ENCODE measurements at places on chromosomes 12 and 14.

- DNase-seq = peak; percentile 11
Measured at GRCh38 chr12:45324391-45324790, 108.5 kb downstream of the ANO6 start.

DNA sequence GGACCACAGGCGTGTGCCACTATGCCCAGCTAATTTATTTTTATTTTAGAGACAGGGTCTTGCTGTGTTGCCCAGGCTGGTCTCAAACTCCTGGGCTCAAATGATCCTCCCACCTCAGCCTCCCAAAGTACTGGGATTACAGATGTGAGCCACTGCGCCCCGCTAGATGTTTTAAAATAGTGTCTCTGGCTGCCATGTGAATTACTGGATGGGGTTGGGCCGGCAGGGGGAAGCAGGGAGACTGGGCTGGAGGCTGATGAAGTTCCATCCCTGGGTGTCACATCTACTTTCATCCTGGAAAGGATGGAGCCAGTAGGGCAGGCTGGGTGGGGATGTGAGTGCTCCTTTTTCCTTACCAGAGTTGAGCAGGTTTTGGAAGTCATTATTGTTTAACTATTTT, 46.1 kb downstream of the DNAH10 start:
- no peak for DNase-seq

- no peak for DNase-seq
Measured at GRCh38 chr12:92462527-92462926, 240.3 kb upstream of the PLEKHG7 start.

DNA sequence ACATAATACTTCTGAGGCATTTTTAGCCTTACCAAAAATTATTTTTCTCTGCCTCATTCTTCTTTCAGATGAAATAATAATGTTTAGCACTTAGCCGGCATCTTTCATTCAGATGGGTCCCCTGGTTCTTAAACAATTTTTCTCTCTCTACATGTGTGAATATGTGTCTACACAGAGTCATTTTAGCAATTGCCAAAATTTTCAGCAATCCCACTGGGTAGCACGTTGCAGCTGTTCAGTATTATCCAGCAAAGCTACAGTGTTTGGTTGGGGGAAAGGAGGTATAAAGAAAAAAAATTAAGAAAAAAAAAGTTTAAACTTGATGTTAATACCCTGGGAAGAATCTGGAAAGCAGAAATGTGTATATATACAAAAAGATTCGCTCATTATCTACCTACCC, 160.5 kb upstream of the TRHDE start:
- no peak for DNase-seq

DNA sequence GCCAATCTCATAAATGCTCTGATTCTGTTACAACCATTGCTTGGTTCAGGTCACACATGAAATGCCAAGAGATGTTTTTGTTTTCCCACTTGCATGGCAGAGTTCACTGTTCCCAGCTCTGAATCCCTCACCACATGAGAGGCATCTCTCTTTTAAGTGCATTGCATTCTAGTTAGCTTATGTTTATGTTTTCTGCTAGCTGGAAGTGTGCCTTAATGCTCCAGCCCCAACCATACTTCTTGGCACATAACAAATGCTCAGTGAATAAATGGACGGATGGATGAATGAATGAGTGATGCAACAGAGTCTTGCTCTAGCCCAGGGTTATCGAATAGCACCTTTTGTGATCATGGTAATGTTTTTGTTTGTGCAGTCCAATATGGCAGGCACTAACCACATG, 197.3 kb downstream of the PPM1H start:
- DNase-seq = no peak

GRCh38 chr12:122491991-122492390, 8.7 kb downstream of the ZCCHC8 start:
- DNase-seq = no peak

DNA sequence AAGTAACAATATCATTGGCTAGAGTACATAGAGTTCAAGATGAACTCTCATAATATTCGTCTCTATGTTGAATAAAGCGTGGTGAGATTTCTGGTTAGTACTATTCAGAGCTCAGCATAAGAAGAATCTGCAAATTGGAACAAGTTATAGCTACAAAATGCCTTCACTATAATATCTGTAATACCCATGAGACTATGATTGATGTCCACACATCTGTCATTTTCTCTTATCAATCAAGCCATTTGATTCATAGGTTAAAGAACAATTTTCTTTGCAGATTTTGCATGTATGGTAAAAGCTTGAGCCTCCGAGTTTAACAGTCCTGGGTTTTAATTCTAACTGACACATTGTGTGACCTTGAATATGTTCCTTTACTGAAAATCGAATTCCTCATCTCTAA, 1.4 kb downstream of the SOCS4 start:
- DNase-seq = no peak

DNA sequence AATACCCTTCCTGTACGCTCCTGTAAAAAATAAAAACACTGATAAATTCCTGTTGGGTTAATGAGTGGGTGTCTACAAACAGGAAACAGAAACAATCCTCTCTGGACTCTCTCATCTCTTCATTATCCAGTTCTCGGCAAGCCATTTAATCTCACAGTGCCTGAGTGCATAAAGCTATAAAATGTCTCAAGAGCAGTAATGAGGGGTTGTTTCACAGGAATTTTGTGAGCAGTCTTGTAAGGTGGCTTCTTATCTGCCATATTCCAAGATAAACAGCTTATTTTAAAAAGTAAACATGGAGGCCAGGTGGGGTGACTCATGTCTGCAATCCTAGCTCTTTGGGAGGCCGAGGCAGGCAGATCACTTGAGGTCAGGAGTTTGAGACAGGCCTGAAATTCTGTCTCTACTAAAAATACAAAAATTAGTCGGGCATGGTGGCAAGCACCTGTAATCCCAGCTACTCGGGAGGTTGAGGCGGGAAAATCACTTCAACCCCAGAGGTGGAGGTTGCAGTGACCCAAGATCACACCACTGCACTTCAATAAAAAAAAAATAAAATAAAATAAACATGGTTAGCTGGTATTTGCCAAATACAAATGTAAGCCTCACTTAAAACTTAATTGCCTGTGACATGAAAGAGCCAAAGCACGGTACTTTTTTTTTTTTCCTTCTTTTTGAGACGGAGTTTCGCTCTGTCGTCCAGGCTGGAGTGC, 54.0 kb downstream of the CLIP1 start:
- DNase-seq = no peak

DNA sequence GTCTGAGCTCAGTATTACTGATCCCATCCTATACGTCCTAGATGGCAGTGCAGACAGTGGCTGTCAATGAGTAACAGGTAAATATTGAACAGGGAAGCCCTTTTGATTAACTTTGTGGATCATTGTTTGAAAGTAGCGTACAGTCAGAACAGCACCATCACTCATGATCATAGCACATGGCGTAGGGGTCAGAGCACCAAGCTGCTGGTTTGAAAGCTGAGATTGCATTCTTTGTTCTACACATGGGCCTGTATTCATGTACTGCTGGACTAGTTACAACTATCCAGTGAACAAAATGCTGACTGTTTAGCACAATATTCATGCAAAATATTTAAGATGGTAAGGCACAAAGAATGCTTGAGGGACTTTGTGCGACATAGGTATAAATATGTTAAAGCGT, 131.8 kb downstream of the NPAS3 start:
- no peak for DNase-seq

DNA sequence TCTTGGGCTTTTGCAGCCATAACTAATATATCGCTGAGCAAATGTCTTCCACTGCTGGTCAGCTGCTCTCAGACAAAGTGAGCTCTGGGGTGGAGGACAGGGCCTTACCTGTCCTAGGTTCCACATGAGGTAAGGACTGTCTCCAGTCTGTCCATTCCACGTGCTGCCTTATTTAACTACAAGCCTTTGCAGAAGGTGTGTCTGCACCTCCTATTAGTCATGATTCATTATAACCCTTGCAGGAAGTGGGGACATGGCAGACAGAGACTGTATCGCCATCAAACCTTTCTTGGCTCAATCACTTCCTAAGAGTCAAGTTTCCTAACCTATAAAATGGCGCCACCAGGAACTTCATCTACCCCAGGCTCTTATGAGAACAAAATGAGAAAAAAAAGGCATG, 46.9 kb downstream of the SLC25A47 start:
- DNase-seq = no peak

DNA sequence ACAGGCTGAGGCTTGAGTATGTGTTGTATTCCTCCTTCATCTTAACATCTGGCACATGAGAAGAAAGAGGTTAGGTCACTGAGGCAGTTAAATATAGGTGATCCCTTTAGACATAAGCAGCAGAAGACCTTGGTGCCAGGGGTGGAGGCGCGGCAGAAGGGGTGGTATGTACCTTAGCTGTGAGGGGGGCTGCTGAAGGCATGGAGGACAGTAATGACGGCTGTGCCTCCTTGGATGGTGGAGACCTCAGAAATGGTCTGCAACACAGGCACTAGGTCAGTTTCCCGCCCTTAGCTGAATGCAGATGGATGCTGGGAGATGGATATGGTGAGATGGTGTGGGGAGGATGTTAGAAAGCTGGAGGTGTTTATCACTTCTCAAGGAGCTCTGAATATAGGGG, 1.5 kb upstream of the PNMA1 start:
- no peak for DNase-seq

GRCh38 chr12:68675101-68675842, 11.5 kb upstream of the NUP107 start:
- DNase-seq = no peak

DNA sequence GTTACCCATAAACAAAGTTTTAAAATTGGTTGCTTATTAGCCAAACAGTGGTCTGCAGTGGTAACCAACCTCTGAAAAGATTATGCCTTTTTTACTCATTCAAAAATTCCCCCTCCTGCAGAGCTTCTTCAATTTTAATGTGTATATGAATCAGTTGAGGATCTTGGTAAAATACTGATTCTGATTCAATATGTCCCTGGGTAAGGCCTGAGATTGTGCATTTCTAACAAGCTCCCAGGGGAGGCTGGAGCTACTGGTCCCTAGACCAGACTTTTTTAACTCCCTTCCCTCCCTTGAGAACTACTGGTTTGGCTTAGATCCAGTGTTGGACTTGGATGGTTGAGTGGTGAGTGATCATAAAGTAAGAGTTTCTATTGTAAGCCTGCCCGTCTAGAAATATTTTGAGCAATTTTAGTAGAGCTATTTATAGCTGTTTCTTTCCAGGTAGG, 90.2 kb downstream of the FUT8 start:
- DNase-seq = no peak

DNA sequence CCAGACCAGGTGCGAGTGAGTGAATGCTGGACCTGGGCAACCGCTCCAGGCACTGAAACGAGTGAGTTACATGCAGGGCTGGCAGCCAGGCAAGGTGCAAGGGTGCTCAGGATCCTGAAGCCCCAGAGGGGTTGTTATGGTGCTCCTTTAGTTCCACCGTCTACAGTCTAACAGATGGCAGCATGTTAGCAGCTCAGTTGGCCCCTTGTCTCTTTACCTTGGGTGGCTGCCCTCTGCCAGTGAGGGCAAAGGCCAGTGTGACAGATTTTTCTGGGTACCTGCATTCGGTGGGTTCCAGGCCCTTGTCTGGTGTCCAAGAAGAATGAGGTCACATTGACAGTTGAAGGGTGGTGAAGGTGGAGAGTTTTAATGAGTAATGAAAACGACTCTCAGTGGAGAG, 106.8 kb downstream of the SLCO1B3 start:
- DNase-seq = no peak

DNA sequence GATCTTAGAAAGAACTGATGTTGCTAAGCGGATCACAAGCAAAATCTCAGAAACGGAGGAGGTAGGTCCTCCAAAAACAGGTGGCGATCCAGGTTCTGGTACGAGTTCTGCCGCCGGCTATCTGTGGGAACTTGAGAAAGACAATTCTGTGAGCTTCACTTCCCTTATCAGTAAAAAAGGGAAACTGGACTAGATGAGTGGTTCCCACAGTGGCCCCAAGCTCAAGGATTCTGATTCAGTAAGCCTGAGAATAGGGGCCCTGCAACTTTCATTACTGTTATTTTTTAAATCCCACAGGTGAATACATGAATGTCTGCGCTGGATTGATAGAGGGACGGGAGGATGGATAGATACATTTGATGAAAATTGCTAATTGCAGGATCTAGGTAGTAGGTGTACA, 160.2 kb downstream of the PPM1H start:
- peak; percentile 79 for DNase-seq

- DNase-seq = no peak
Measured at GRCh38 chr12:70719071-70719470, 81.8 kb upstream of the PTPRB start.

DNA sequence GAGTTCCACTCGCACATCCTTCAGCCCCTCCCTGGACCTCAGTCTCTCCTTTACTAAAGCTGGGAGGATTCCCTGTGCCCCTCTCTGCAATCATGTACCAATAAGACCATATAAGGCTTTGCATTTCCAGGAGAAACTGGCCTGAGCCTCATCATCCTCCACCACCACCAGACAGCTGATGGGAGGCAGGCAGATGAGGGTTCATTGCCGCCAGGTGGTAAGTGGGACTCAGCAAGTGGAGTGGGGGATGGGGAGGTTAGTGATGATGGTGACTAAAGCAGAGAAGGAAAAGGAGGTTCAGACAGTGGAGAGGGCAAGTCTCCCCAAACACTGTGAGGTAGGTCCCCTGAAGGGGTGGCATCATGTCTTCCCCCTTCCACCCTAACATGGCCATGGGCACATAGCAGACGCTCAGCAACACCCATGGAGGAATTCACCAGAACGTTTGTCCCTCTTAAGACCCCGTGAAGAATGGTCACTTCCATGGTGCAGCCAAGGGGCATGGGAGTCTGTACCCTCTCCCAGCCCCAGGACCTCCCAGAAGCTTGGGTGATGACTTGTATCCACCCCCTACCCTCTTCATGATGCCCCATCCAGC, 4.5 kb upstream of the TNFRSF1A start:
- no peak for DNase-seq

DNA sequence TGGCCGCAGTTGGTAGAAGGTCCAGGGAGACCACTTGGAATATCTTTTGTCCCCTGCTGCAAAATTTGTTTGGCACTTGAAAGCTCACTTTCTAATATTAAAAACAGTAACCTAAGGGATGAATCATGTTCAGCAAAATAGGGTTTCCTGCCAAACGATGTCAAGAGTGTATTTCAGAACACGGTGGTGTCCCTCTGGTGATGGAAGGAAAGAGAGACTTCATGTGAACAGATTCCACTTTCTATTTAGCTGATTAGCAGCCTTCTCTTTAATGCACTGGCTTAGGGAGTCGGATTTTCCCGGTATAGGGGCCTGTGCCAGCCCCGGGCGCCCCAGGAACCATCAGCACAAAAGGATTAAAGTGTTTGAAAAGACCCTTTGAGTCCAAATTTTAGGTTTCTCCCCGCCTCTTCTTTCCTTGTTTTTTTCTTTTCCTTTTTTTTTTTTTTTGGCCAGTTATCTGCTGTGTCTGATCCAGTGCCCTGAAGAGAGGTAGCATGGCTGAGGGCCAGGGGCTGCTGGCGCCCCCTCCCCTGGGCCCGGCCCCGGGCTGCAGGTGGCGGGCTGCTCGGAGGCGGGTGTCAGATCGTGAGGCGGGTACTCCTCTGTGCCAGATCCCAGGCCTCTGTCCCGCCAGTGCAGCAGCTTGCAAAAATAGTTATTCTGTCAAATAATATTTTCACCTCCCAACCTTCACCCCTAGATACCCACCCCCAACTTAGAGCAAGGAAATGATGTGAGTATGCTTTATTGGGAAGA, 88.3 kb downstream of the TESC start:
- no peak for DNase-seq

DNA sequence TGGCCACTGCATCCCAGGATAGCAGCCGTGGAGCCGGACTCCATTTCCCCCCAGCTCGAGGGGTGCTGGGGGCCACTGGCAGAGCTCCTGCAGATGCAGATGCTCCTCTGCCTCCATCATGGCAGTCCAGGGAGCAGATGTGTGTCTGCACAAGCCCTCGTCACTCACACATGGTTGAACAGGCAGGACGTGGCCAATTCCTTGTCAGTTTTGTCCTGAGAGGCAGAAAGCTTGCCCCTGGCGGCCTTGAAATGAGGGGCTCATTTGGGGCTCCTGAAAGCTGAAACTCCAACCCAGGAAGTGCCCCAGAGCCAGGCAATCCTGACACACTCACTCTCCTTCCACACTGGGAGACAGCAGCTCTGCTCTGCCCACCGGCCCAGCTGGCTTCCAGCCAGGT, 100.9 kb upstream of the C14orf180 start:
- no peak for DNase-seq
